ENCODE measurements at places on chromosomes 7 and 10.

DNA sequence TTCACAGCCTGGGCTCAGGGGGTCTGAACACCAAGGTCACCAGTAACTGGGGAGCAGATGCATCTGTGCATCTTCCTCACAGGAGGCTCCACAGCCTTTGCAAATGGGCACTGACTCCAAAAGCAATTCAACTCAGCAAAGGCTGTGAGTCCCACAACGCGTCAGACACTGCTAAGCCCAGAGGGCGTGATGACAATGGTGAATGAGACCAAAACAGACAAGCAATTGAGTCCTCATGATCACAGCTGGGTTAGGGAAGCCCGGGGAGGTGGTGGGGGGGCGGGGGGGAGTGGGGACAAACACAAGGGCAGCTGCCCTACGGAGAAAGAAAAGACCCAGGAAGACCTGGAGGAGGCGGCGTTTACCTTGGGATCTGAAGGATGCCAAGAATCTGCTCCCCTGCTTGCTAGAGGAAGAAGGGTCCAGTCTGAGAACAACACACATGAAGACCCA lies 61.6 kb upstream of the RNF32 start:
- peaks cover 23% of the 10 kb centered on the region for H3K27me3 ChIP-seq
- no peak for DNase-seq
- H3K27ac ChIP-seq, result no peak overlapping the region

- no peaks in the 10 kb centered on the region for H3K4me1 ChIP-seq
- DNase-seq, result no peak
- no peak overlapping the region for H3K4me3 ChIP-seq
- no peaks in the 10 kb centered on the region for H3K27me3 ChIP-seq
Measured at GRCh38 chr7:80187279-80187678, 52.6 kb downstream of the GNAI1 start.

GRCh38 chr10:16835228-16835627 lies 18.0 kb upstream of the RSU1 start:
- peaks cover 4% of the 10 kb centered on the region for H3K27me3 ChIP-seq
- no peak overlapping the region for H3K27ac ChIP-seq
- H3K4me1 ChIP-seq, result no peaks in the 10 kb centered on the region
- no peaks in the 10 kb centered on the region for H3K36me3 ChIP-seq
- no peak for DNase-seq
- H3K4me3 ChIP-seq, result no peak overlapping the region

- peak overlapping the region; percentile 86 for H3K4me3 ChIP-seq
- no peaks in the 10 kb centered on the region for H3K27me3 ChIP-seq
- no peak for DNase-seq
Measured at GRCh38 chr7:128941323-128941890, 3.7 kb downstream of the IRF5 start.
